ENCODE measurements at places on chromosomes 16 and 17. TPM values are rescaled to one million over a fixed set of nuclear protein-coding genes. Genes with fewer than 3 reads are reported as not detected.

GRCh38 chr16:12375046-12375740 is 398.7 kb downstream of the SNX29 start:
- no peak for DNase-seq

- no peak for DNase-seq
These were observed 42.0 kb upstream of the KCNJ2 start for GRCh38 chr17:70127221-70127873.

GRCh38 chr17:61420745-61421398 is 21.2 kb downstream of the TBX2 start:
- DNase-seq, result no peak

- DNase-seq, result no peak
These were observed 266.9 kb upstream of the DYNLRB2 start for GRCh38 chr16:80273635-80274538.

GRCh38 chr17:34997355-34997862 is 17.1 kb downstream of the LIG3 start:
- no peak for DNase-seq

- peak; percentile 96 for DNase-seq
These were observed 1.0 kb downstream of the PER1 start for GRCh38 chr17:8151120-8151640.

- DNase-seq, result no peak
These were observed 5.5 kb downstream of the CYLD start for GRCh38 chr16:50747207-50747956.

GRCh38 chr17:83145831-83146230 is 66.4 kb downstream of the METRNL start:
- peak; percentile 14 for DNase-seq

DNA sequence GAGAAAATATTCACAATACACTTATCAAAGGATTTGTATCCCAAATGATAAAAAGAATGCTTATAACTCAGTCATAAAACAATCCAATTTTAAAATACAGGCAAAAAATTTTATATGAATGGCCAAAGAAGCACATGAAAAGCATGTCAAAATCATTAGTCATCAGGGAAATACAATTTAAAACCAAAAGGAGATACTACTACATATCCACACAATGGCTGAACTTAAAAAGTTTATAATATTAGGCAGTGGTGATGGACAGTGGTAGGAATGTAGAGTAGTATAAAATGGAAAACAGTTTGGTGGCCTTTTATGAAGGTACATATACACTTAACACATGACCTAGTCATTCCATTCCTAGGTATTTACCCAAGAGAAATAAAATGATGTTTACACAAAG is 12.2 kb downstream of the CMC2 start:
- DNase-seq, result no peak

DNA sequence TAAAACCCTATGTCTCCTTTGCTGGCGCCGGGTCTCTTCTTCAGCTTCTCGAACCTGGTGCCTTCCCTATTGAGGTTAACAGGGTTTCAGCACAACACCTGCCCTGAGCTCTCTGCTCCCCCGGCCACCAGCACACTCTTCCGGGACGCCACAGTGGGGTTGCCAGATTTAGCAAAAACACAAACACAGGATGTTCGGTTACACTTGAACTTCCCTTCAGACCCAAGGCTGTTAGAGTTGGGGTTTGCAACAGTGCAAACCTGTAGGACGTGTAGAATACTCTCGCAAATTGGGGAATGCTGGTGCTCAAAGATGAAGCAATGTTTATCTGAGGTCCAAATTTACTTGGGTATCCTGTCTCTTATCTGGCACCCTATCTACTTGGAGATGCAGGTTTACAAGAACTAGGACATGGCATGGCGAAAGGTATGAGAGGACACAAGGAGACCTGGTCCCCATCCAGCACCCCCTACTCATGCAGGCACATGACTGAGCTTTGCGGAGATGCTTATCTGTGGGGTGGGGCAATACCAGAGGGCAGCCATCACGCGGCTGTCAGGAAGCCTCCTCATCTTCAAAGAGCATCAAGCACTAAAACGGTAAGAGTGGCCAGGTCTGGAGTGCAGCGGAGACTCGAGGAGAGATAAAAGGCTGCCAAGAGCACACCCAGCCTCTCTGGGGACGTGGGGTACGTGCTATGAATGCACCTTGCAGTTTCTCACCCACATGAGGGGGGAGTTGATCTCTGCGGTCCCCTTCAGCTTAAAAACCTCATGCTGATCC is 52.8 kb downstream of the SDK2 start:
- no peak for DNase-seq

DNA sequence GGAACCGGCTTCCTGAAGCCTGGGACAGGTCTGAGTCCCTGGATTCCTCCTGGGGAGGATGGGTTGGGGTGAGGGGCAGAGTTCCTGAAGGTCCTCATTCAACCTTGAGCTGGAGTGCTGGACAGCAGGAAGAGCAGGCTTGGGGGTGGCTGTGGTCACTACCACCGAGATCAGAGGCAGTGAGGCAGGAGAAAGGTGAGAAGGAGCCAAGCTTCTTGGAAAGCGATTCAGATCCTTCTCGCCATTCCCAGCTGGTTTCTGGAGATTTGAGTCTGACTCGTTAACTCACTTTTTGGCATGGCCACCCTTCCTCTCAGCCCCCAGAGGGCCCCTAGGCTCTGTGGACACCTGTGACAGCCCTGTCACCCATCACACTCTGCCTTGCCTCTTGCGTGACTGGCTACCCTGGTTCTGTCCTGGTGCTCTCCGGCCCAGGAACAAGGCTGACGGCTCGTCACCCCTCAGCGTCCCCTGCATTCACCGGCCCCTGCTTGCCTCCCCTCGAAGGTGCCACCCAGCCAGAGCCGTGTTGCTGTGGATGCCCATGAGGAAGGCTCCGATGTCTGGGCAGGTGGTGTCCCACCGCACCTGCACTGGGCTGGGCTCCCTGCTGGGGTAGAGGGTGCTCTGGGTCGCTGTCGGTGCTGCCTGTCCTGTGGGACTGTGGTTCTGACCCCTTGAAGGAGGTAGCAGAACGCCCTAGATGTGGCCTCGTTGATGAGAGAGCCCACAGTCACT is 9.7 kb upstream of the TIMP2 start:
- DNase-seq, result no peak

DNA sequence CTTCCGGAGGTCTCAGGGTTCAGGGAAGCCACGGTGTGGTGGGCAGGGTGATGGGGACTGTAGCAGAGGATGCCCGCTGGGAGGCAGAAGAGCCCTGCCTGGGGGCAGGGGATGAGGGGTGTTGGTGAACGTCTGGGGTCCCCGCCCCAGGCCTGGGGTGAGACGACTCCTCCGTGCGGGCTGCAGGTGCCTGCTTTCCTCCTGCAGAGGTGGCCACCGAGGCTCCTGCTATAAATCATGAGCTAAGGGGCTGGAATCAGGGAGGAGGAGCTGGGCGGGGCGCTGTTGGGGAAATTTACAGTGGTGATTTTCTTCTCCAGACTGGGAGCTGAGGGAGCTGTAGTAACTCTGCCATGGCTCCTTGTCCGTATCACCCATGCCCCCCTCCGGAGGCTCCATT is 167.0 kb downstream of the MRM1 start:
- DNase-seq, result no peak

- no peak for DNase-seq
These were observed 131.0 kb downstream of the PRKCB start for GRCh38 chr16:23966597-23967394.

GRCh38 chr17:17073581-17074403 is 31.5 kb downstream of the MPRIP start:
- DNase-seq, result peak; percentile 72

GRCh38 chr17:61455324-61456060 is 3.3 kb downstream of the TBX4 start:
- DNase-seq, result peak; percentile 82

DNA sequence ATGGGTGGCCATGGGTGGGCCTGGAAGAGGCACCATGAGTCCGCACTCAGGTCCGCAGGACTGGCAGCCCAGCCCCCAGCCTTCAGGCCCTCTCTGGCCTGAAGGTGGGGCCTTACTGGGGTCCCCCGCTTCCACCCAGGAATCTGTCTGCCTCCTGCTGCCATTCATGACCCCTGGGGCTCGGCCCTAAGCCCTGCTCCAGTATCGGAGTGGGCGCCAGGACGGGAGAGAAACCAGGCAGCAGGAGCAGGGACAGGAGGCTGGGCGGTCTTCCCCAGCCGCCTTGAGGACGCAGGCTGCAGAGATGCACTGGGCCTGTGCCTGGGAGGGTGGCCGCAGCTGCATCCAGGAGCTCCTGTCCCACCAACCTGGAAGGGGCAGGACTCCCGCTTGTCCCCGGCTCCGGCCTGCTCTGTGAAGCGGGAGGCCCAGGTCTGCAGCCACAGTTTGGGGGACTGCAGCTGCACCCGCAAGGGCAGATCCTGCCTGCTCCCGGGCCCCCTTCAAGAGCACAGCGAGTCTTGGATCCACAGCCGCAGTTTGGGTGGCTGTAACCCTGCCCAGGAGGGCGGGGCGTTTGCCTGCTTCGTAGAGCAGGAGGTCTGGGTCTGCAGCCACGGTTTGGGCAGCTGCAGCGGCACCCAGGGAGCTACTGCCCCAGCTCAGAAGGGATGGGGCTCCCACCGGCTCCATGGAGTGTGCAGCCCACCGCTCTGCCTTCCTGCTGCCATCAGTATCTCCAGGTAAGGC is 81.8 kb upstream of the DNAJA2 start:
- DNase-seq, result no peak

- DNase-seq, result no peak
These were observed 417.9 kb downstream of the MAF start for GRCh38 chr16:79182616-79183015.

DNA sequence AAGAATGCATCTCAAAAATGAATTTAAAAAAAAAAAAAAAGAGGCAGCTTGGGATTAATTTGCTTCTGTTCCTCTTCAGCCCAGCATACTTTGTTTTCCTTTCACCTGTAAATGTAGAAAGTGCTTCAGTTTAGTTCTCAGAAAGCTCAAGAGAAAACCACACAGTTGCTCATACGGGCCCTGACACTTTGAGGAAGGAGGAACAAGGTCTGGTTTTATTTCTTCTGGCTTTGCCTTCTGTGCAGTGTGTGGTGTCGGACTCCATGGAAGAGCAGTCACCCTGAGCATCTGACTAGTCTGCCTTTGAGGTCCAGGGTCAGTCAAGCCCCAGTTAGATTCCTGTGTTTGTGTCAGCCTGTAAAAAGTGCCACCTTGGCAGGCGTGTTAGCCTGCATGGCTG is 27.6 kb downstream of the NMT1 start:
- no peak for DNase-seq

DNA sequence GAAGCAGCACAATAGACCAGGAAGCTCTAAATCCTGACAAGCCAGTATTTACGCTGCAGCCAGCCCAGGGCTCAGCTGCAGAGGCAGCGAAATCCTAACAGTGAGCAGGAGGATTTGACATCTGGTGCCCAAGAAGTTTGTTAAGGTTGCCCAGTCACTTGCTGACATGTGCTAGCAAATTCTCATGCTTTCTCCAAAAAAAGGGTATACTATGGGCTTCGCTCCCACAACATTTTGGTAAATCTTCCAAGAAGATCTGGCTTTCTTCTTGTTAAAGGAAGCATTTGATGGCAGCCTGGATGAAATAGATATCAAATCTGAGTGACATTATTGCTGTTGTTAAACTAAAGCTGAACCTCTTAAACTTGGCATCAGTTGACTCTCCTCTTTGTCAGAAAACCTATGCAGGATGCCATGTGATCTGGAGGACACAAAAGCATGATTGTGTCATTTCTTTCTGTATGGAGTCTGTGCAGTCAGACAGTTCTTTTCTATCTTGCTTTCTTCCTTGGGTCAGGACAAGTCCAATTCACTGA is 949.7 kb upstream of the RBFOX1 start:
- no peak for DNase-seq

DNA sequence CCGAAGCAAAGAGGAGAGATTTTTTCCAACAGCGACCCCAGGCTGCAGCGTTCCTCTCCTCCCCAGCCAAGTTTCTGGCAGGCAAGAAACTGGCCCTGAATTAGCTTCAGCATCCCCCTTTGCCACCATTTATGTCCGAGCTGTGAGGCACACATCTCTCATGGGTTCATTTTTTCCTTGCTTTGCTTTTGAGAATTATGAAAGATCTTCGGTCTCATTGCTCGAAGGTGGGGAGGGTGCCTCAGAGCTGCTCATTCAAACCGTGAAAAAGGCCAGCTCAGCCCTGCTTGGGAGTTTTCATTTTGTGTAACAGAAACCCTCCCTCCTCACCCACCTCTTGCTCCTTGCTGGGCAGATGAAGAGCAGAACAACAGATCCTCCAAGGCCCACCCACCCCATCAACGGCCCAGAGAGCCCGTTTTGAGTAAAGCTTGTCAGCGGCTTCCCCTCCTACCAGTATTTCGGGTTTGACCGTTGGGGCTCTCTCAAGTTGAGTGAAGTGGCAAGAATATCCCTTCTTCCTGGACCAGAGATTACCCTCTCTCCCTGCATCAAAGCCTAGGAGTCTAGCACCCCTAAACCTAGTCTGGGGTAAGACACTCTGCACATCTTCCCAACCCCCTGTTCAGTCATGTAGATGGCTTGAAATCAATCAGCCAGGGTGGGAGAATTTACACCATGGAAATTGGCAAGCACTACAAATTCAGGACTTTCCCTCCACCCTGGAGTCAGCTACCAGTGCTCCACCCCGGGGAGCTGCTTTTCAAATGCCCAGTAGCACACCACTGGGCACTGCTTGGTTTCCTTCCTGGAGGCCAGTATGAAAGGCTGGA is 1.8 kb downstream of the CCR7 start:
- no peak for DNase-seq

GRCh38 chr16:66041907-66042306 is 324.6 kb upstream of the CDH5 start:
- DNase-seq, result no peak

DNA sequence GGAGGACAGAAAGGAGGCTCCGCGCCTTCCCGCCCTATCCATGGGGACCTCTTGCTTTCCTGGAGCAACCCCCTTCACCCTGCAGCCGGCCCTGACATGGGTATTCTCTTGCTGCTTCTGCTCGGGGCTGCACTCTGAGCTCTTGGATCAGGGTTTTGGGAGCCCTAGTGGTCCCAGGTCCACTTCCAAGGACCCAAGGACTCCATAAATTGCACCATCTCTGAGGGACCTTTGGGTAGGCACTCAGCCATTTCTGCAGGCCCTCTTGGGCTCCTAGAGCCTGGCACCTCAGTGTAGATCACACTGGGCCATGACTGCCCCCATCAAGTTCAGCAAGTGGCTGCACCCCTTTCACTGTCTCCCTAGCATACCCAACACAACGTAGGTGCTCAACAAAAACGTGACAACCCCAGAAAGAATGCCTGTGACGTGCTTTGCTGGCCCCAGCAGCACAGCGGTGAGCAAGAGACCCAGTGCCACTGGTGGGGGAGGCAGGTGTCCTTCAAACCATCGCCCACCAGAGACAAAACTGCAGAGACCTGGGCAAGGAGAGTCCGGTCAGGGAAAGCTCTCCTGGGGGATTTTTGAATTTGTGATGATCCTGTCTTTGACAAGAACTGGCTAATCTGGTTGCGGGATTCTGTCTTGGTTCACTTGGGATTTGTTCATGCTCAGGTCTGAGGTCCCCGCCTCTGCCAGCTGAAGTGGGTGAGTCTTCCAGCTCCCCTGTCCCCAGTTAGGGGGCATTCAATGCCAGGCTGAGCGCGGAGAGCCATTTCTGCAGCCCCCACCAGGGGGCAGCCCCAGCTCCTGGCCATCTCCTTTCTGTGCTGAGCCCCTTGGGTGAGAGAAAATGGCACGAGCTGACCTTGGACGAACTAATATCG is 2.5 kb upstream of the RAB11FIP4 start:
- DNase-seq, result no peak

Gene LRRC37B
- total RNA-seq, result 12.5 TPM

Gene KRT39
- total RNA-seq, result not detected

Gene CA5A
- total RNA-seq, result not detected

Gene CMTM2
- not detected for total RNA-seq

Gene SHISA9
- 1.6 TPM for total RNA-seq

Gene ZSCAN10
- total RNA-seq, result not detected

Gene ABCC3
- total RNA-seq, result 16.0 TPM

Gene SYT17
- 0.46 TPM for total RNA-seq
